NCI-H1048 (cell line): ENCODE measurements at places on chromosomes 12 and 14.

- no peak for DNase-seq
These were observed 57.7 kb downstream of the ARF6 start for GRCh38 chr14:49950275-49951228.

DNA sequence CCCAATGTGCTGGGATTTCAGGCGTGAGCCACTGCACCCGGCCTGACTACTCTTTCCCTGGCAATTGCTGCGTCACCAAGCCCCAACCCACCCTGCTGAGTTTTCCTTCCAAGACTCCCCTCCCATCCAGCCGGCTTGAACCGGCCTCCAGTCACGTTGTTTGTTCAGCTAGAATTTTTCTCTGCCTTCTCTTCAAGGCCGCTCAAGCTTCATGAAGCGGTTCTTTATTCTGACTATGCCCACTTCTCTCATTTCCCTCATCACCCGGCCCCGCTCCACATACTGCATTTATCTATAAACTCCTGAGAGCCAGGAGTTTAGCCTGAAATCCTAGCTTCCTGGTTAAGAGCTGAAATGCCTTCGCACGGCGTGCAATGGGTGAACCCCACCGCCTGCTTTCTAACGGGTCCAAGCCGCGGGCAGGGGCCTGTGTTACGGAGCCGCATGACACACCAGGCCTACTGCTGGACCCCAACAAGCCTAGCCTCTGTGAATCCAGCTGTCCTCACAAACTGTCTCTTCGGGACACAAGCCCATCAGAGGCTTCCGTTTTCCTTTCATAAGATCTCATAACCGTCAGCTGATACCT is 999 bp upstream of the DCAF4 start:
- DNase-seq: no peak

DNA sequence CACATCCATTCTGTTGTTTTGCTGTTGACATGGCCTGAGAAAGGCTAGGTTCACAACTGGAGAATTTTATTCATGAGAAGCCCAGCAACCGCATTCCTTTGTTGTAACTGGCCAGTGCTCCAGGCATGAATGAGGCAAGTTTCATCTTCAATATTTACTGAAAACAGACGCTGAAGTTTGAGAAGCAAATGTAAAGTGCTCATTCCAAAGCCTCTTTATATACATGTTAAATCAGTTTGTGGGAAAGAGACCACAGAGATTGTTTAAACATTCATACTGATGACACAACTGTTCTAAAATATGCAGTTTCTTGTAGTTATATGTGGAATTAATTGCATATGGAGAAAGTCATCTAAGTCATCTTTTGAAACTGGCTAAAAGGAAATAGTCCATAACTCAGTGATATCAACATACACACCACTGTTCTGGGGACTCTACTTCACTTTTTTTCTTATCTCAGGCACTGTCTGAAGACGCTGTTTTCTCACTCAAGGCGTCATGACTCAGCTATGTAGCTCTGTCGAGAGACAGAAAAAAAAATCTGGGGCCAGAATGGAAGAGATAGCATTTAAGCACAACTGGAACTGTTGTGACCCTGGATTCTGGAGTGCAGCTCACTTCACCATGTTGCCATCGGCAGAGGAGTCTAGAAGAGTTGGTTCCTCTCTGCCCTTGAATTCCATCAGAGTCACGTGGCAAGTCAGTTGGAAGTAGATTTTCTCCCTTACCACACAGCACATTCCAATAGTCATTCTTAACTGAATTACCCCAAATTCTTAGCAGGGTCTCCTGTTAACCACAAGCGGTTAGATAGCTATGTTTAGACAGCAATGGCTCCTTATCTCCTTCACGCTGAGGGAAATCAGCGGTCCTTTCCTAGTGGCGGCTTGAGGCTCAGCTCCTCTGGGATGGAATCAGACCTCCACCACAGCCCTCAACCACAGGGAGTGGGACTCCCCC is 258.4 kb upstream of the HMGA2 start:
- no peak for DNase-seq

GRCh38 chr12:29395356-29395755 is 14.4 kb upstream of the ERGIC2 start:
- no peak for DNase-seq

GRCh38 chr12:112901271-112901670 is 5.5 kb upstream of the OAS1 start:
- no peak for DNase-seq

DNA sequence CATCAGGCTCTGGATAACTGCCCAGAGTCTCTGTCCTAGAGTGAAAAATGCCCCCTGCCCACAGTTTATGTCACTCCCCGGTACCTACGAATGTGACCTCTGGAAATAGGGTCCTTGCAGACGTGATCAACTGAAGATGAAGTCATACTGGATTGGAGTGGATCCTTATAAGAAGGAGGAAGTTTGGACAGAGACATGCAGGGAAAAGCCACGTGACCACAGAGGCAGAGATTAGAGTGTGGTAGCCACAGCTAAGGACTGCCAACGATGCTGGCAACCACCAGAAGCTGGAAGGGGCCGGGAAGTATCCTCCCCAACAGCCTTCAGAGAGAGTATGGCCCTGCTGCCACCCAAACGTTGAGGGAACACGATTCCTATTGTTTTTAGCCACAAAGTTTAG is 101.2 kb upstream of the NCOR2 start:
- DNase-seq: no peak

- DNase-seq: no peak
These were observed 285.3 kb downstream of the DAD1 start for GRCh38 chr14:22303589-22304195.

DNA sequence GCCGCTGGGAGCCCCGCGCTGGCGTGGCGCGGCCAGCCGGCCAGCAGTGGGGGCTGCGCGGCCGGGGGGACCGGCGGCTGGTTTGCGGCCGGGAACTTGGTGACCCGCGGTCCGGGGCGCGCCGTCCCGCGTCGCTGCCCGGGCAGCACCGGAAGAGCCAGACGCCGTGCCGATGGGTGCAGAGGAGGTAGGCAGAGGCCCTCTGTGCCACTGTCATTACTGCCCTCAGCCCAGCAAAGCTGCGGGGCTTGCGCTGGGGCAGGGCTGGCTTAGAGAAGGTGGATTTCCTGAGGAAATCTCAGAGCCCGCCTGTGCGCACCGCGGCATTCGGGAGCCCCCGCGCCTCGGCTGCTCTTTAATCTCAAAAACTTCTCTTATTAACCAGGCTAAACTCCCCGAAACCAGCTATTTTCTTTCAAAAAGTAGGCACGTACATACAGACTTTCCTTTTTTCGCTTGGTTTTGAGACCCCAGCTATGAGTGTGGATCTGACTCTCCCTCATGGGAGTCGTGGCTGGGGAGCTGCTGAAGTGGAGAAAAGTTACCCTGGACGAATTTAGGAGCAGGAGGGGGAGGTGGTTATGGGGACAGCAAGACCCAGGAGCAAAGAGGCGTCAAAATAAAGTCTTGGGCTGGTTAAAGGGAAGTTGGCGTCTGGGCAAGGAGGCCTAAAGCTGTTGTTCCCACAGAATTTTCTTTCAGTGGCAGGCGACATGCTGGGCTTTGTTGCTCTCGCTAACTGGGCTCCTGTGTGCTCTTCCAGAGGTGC is 802 bp downstream of the SUSD6 start:
- DNase-seq: no peak

DNA sequence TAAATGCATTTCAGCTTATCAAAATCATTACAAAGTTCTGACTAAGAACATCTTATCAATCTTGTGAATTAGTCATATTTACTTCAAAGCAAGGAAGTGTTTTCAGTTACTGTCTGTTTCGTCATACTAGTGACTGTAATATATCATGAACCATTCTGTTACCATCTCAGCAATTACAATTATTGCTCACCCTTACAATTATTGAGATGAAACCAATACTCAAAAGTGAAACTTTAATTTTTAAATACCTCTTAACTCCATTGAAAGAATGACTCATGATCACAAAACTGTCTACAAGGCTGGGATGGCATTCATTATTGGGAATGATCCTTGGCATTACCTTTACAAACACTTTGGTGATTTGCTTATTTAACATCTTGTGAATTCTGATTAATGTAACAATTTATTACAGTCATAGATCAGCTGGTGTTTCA is 90.3 kb downstream of the RPS6KA5 start:
- no peak for DNase-seq
